ENCODE measurements at places on chromosomes 7 and 10.

GRCh38 chr10:21496343-21497176 lies 28.9 kb downstream of the SKIDA1 start:
- DNase-seq: peak; percentile 40

- no peak for DNase-seq
Observed at GRCh38 chr7:155358948-155359712, 61.5 kb downstream of the INSIG1 start.

DNA sequence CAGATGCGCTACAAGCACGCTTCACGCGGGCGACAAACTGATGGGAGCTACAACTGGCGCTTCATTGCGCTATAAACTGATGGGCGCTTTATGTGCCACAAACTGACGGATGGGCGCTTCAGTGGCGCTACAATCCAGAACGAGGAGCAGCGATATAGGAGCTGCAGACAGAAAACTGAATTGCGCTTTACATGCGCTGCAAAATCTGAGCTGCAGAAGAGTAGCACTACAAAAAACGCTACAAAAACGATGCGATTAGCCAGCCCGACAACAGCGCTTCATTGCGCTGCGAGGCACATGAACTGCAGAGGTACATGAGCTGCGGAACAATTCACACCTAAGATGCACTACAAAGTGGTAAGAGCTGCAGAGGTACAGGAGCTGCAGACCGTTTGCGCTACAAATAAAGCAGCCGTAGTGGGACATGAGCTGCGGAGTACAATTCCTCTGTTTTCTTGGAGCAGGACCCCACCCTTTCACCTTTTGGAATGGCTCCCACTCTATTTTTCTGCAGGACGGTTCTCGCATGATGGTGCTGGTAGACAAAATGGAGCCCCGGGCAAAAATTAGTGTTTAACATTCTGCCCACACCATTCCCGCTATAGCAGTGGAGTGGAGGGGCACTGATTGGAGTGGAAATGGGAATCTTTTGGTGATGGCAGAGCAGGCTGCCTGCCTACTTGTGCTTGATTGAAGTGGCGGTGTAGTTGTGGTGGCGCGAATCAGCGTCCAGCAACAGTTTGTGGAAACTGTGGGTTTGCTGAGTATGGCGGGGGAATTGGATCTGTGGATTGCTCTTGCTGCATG lies 1.2 kb upstream of the SGCE start:
- no peak for DNase-seq

DNA sequence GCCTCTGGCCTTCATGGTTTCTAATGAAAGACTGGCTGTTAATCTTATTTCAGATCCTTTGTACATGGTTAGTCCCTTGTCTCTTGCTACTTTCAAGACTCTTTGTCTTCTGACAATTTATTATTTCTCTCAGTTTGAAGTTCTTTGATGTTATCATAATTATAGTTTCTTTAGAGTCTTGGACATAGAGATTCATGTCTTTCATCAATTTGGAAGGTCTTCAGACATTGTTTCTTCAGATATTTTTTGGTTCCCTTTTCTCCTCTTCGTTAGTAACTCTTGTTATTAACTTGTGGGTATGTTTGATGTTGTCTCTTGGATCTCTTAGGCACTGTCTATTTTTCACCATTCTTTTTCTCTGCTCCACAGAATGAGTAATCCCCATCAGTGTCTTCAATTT lies 8.7 kb downstream of the ZNF37A start:
- DNase-seq: no peak

DNA sequence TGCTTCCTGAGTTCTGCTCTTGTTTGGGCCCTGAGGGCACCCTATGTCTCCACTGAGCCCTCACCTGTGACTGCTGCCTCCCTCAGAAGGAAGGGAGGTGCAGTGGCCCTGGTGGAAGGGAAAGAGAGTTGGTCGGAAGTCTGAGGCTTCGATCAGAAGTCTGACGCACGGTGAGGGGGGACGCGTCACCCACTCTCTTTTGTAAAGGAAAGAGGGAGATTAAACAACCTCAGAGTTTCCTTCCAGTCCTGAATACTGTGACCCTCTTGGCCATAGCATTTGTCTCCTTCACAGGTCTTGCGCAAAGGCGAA lies 31.4 kb upstream of the TRIM8 start:
- DNase-seq: no peak

DNA sequence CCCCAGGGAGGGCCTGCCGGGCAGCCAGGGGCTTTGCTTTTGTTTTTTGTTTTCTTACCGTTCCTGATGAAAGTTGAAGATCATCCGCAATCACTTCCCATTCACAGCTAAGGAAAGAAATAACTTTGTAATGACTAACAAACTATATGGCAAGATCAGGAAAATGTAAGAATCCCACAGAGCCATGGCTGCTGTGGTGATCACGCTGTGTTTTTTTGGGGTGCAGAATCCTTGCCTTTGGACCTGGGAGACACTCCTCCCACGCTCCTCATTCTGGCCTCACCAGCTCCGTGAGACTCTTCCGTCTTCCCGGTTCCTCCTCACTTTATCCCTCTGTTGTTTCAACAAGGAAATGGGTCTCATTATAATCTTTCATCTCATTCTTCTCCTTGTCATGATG lies 443.0 kb upstream of the MGMT start:
- no peak for DNase-seq

- no peak for DNase-seq
Observed at GRCh38 chr10:29569795-29570194, 65.0 kb downstream of the SVIL start.

GRCh38 chr7:26193432-26194207 lies 6.9 kb downstream of the HNRNPA2B1 start:
- DNase-seq: no peak

GRCh38 chr10:50326172-50326555 lies 74.8 kb upstream of the ASAH2 start:
- no peak for DNase-seq

GRCh38 chr10:118459642-118460193 lies 117.6 kb upstream of the FAM204A start:
- DNase-seq: peak; percentile 56

- no peak for DNase-seq
Observed at GRCh38 chr10:14262836-14263425, 67.8 kb downstream of the FRMD4A start.

GRCh38 chr10:34017281-34017680 lies 682.8 kb upstream of the NRP1 start:
- no peak for DNase-seq

DNA sequence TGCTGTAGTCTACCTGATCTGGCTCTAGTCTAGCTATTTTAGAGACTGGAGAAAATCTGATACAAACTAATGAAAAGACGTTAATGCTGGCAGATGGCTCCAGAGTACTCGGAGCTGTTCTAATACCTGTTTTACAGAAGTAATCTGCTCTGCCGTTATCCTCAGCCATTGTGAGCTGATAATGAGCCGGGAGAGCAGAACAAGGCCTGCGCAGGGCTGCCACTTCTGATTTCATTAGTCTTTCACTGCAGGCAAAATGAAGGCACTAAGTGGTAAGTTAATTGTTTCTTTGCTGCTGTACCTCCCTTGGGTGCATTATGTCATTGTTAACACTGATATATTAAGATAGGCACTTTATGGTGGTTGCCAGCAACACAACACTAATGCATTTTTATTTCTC lies 456.4 kb upstream of the PFKP start:
- DNase-seq: peak; percentile 62

- no peak for DNase-seq
Observed at GRCh38 chr7:138649506-138649905, 51.7 kb downstream of the SVOPL start.

DNA sequence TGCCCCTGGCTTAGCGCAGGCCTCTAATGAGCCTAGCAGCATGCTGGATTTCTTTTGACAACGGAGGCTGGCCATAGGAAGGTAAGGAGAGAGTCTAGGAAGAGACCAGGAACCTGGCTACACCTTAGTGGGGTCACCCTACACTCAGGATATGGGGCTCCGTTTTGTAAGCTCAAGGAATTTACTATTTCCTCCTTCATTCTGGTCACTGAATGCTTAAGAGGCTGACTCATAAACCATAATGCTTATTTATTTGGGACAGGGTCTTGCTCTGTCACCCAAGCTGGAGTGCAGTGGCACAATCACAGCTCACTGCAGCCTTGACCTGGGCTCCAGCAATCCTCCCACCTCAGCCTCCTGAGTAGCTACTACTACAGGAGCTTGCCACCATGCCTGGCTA lies 38.4 kb downstream of the CARD11 start:
- no peak for DNase-seq

- DNase-seq: peak; percentile 36
Observed at GRCh38 chr7:148264933-148265557, 325.5 kb upstream of the C7orf33 start.

- no peak for DNase-seq
Observed at GRCh38 chr10:125125951-125126735, 34.2 kb downstream of the CTBP2 start.

DNA sequence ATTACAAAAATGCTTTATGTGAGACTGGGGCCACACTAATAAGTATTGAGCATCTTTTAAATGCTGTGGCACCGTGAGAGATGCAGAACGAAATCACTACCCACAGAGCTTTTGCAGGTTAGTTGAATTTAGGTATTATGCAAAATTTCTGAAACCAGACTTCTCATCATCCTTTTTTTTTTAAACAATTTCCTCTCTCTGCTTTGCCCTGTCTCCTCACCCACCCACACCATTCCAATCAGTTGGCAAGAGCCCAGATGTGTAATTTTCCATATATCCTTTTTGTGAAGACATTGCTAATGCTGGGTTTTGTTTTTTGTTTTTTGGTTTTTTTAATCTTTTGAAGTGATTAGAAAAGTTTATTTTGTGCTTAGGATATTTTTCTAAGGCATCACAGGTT lies 1.1 kb downstream of the YAE1 start:
- no peak for DNase-seq

GRCh38 chr10:99733366-99733765 lies 1.3 kb downstream of the CUTC start:
- no peak for DNase-seq

GRCh38 chr10:131757285-131758058 lies 143.3 kb upstream of the PPP2R2D start:
- no peak for DNase-seq

GRCh38 chr7:7765422-7765821 lies 47.0 kb upstream of the RPA3 start:
- no peak for DNase-seq

DNA sequence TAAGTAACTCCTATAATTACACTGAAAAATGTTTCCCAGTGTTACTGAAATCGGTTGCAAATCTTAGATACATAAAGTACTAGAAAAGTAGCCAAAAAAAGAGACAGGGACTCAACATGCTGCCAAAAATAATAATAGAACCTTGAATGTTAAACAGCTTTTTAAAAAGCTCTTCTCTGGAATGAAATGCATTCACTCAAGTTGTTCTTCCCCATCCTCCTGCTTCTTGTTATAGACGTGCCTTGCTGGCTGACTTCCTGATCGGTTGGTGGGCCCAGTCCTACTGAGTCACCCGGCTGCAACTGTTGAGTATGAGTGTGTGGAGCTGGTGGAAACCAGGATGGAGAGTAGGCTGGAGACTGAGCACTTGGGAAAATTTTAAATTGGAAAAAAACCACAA lies 30.6 kb upstream of the RAPGEF5 start:
- no peak for DNase-seq

DNA sequence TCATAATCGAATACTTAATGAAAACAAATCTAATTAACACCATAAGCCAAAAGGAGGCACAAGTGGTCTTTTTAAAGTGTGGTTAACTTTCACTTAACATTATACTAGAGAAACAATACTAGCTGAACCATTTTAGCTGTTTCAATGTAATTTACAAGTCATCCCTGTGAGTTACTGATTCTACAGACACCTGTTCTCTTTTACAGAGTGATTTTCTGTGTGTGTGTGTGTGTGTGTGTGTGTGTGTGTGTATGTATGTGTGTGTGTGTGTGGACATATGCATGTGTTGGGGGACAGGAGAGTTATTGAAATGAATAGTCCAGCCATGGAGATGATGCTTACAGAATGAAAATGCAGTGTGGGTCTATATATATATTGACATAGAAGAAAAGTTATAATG lies 200.2 kb downstream of the DNAJC1 start:
- peak; percentile 37 for DNase-seq

- DNase-seq: no peak
Observed at GRCh38 chr10:33412241-33412640, 77.8 kb upstream of the NRP1 start.

GRCh38 chr10:69215405-69216171 lies 4.5 kb upstream of the HKDC1 start:
- DNase-seq: no peak

DNA sequence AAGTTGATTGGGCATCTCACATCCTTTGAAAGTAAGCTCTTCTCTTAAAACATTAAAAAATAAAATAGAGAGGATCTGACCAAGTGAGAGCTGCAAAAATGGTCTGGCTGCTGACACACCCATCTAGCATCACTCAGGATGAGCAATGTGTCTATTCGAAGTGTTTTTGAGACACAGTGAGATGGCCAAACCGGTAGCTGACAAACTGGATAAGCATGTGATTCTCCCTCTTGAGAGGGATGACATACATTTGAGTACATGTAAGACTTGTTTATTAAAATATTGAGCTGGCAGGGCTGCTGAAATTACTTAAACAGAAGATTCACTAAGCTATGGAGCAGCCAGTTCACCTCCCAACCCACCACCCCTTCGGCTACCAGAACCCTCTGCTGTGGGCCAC lies 333.9 kb downstream of the ADRA2A start:
- no peak for DNase-seq

DNA sequence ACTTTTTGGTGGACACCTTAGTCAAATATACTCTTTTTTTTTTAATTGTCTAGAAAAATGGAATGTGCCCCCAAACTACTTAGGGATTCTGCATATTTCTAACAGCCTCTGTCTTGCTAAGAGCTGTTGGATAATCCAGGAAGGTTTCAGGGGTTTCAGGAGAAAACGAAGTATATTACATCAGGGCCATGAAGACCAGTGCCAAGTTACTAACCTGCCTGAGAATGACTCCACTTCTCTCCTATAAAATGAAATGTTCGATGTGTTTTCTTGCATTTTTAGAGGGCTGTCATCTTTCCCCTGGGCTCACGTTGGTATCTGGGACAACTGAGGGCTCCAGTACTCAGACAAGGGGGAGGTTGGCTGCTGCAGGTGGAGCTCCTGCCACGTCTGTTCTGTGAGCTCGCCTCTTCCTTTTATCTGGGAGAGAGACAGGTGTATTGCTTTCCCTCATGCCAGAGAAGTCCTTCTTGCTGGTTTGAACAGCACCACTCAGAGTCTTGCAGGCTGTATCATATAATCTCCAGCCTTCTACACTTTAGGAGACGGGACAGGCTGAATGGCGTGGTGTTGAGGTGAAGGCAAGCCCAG lies 71.3 kb downstream of the CAMK1D start:
- no peak for DNase-seq

- no peak for DNase-seq
Observed at GRCh38 chr10:26860102-26860442, 686 bp downstream of the ABI1 start.

DNA sequence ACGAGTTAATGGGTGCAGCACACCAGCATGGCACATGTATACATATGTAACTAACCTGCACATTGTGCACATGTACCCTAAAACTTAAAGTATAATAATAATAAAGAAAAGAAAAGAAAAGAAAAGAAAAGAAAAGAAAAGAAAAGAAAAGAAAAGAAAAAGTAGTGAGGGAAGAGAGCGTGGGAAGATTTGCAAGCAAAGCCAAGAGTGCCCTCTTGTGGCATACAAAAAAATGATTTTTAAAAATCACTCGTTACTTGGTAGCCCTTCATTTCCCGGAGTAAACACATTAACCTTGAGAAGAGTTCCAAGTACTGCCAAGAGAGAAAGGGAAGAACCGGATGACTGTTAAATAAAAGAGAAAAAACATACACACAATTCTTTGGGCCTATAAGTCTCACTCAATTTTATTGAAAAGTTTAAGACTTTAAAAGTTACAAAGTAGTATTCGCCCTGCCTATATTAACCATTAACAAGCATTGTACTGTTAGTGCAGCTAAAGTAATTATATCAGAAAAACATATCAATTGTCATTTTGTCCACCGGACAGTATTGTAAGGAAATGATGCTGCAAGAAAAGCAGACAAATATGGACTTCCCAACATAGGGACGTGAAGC lies 6.2 kb upstream of the CH25H start:
- DNase-seq: no peak

Data from NCI-H1092 (cell line).